SK-N-SH treated with all-trans-retinoic acid at 6 μM for 48 hours (cell line): ENCODE measurements at places on chromosomes 4 and X.
A peak's percentile ranks its signal among the peaks of the same experiment; 100 is the strongest.

DNA sequence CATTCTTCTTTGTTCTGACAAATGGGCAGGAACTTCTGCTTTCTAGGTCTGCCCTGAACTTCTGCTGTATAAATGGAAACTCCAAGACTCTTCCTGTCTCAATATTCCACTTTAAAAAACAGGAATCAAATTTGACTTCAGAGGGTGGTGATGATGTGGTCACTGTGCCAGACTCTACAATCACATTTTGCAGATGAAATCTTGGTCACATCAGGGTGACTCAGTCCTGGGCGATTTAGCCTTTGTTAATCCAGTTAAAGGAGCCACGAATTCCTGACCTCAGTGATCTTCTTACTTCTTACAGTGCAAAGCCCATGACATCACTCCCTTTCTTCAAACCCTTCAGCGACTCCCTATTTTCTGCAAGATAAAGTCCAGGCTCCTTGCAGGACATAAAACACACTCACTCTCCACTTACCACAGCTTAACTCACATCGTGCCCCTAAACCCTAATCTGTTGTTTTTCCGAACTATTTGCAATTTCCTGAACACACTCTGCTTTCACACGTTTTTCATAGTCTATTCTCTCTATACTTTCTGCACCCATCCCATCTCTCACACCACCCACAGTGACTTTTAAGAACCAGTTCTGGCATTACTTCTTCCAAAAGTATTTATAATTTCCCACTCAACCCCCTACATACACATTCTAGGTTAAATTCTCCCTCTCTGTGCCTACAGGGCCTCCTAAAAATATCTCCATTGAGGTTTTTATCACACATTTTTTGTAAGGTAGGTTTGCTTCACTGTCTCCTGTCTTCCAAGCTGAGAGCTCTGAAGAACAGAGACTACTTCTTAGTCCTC is 11.1 kb downstream of the GASK1B start:
- peak; percentile 82 for ATAC-seq

DNA sequence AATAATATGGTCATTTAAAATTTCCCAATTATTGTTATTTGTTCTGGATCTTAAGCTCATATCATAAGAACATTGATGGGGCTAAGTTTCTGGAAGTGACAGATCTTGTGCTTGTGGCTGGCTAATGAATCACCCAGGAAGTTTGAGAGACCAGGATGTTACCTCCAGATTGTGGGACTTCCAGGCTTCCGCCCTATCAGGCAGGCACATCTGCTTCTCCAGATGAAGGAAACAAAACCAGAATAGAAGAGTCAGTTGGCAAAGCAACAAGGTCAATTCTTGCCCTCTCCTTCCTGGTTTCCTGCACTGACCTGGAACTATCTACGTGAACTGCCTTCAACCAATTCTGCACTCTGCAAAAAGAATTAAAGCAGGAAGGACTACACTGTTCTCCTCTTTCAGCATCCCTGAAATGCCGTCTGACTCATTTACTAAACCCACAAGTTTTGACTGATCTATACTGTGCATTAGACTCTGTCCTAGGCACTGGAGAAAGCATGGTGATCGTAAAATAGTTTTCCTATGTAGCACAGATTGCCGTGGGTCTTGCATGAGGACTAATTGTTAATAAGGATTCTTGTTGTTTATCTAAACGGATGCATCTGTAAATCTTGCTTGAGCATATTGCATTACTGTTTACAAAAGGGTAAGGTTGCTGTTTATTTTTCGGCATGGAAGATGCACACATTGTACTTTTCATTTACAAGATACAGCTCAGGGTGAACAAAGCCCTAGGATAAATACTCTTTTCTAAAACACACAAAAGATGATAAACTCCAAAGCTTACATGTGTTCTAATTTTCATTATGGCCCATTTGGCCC is 74.6 kb downstream of the AMELX start:
- ATAC-seq = no peak

DNA sequence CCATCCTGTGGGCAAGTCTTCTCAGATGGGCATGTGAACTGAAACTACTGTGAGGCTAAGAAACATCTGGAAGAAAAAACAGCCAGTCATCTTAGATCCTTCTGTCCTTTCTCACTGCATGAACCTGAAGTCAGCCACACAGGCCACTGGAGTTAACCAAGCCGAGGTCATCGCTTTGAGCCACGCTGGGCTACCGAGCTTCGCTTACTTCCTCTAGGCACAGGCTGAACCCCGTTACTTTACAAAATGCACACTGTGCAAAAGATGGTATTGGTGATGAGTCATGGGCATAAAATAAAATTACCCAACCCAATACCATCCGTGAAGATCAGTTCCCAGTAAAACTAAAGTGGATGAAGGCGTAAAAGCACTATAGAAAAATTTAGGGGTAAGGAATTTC is 86.2 kb downstream of the MTMR1 start:
- no peak for ATAC-seq

- ATAC-seq = no peak
Measured at GRCh38 chr4:32043248-32043633, 1323.1 kb downstream of the PCDH7 start.

DNA sequence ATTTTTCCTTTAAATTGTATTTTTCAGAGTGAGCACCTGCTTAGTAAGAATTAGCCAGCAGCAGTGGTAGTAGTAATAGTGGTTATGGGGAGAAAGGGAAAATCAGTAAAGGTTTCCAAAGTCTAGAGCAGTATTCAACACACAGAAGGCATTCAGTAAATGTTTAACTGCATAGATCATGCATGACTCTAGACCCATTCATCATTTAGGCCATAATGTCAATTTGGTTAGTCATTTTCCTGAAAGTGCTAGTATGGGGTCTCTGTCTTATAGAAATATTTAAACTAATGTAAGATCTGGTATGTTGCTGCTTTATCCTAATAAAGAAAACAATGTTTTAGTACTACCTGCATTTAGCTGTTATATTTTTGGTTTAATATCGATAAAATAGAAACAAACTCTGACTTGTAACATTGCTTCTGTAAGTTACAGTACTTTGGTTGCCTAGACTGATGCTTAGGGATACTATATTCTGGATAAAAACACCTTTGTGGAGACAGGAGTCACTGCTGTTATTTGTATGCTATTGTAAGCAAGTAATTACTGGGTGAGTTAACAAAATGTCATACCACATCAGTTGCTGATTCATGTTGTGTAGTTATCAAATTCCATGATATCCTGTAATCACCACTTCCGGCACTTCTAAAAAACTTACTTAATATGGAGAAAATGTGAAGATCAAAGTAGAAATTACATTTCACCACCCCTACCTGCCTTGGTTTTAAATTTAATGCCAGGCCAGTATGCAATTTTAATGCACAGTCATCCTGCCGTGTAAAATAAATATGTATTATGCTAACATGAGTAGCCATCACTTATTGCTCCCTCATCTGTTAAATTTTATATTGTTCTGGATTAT is 115.8 kb upstream of the BMPR1B start:
- peak; percentile 76 for ATAC-seq

- ATAC-seq = no peak
Measured at GRCh38 chrX:81390237-81390636, 188.3 kb downstream of the SH3BGRL start.

GRCh38 chrX:74924449-74925224 is 615 bp downstream of the NEXMIF start:
- peak; percentile 78 for ATAC-seq

DNA sequence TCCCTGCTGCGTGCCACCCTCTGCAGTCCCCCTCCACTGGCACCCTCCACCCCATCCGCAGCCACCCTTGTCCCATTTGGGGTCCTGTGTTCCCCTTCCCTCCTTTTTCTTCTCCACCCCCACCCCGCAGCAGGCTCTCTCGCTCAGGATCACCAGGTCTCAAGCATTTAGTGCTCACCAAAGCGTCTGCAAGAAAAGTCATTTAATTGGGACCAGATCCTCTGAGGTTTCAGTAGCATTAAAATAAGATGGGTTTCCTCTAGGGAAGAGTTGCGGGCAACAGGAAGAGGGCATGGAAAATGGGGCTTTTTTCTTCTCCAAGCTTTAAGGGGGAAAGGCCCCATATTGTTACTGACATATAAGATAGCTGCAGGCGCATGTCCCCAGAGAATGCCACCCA is 4.9 kb upstream of the HAUS7 start:
- ATAC-seq = no peak

GRCh38 chr4:167380964-167381363 is 146.7 kb upstream of the SPOCK3 start:
- ATAC-seq = no peak

- no peak for ATAC-seq
Measured at GRCh38 chr4:141254326-141254725, 33.6 kb downstream of the ZNF330 start.

- ATAC-seq = no peak
Measured at GRCh38 chr4:55386840-55387239, 8.9 kb upstream of the TMEM165 start.

GRCh38 chr4:36064117-36064516 is 180.2 kb downstream of the ARAP2 start:
- ATAC-seq = no peak

- ATAC-seq = no peak
Measured at GRCh38 chr4:6095023-6095752, 77.0 kb upstream of the C4orf50 start.

- peak; percentile 10; the same call in 2 of the 3 replicates for ATAC-seq
Measured at GRCh38 chr4:156958276-156959074, 13.1 kb downstream of the PDGFC start.

GRCh38 chr4:8510191-8510590 is 69.6 kb downstream of the TRMT44 start:
- no peak for ATAC-seq

GRCh38 chr4:146814750-146815149 is 130.9 kb downstream of the TTC29 start:
- ATAC-seq = no peak

DNA sequence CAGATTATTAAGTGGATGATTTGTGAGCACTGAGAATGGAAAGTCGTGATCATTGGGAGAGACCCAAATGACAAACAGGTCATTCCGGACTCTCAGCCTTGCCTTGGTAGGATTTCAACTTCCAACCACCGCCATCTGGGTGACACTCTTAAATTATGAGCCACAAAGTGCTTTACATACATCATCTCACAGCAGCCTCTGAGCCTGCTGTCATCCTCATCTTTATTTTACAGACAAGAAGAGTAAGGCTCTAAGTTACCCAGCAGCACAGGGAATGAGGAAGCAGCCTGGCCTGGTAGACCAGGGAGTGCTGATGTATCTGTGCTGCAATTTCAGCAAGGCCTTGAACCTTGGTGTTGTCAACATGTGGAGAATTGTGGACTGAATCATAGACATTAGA is 105.8 kb upstream of the TRIM2 start:
- no peak for ATAC-seq

DNA sequence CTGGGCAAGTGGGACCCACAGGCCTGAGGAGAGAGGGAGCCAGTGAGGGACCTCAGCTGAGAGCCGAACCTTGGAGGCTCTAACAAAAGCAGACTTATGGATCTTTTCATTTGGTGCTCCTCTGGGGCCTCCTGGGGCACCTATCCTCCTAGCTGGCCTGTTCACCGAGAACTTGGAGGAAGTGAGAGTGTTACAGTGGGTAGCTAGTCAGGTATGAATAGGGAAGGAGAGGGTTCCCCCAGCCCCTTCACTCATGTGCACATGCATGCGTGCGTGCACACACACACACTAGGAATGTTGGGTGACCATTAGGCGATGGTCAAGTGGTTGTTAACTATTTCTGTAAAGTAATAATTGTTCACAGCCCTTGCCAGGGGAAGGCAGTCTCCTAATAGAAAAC is 18.6 kb upstream of the TMEM185A start:
- no peak for ATAC-seq

DNA sequence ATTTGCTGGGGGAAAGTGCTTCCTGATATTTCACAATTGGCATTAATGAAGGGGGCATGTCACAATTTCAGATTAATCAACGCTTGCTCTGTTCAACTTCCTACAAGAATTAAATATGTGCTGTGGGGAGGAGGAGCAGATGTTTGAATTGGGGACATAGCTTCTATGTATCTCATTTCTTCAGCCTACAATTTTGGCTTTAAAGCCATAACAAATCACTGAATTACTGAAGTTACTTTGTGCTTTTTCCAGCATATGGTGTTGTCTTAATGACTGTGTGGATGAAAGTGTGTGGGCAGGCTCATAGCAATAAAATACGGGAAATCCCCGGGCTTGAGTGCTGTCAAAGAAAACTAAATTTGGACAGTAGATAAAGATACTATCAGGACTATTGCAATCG is 813 bp downstream of the TLR7 start:
- ATAC-seq = no peak

GRCh38 chr4:124201636-124202035 is 510.9 kb downstream of the ANKRD50 start:
- ATAC-seq = no peak

DNA sequence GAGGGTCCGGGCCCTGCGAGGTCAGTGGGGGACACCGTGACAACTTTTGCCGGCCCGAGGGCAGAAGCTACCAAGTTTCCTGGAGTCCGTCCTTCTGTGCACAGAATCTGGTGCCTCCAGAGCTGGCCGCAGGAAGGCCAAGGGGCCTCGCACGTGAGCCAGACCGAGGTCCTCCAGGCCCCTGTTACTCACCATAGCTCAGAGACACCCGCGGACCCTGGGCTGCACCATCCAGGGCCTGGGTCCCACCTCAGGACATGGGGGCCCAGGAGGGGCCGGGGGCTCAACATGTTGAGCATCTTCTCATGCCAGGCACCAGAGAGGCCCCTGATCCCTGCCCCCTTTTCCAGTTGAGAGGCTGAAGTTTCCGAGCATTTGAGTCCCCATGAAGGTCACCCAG is 87.9 kb downstream of the HMX1 start:
- no peak for ATAC-seq

DNA sequence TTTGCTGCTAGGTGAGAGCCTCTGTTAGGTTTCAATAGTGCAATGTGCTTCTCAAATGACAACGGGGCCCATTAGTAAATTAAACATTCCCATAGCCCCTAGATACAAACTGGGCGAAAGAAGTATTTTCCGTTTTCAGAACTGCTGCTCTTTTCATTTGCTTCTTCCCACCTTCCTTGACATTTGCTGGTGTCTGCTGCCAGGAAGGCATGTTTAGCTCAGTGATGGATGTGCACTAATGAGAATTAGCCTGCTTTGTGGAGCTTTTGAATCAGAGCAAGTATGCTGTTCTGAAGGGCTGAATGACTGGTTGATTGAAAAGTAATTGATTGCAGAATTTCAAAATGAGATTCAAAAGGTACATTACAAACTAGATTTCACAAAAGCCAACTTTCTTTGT is 57.0 kb downstream of the SHROOM3 start:
- ATAC-seq = no peak

DNA sequence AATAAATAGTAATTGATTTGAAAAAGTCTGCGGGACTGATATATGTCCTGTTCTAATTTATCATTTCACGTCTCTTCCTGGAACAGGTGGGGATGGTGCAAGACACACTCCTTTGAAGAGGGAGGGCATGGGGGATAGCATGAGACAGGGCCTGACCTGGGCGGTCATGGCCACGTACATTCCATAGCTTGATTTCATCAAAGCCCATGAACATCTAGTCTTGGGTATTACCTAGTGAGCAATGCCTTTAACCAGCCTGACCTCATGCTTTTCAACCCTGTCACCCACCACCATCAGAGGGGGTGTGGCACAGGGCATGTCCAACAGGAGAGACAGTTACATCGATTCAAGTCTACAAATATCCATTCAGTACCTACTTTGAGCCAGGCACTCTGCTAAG is 52.3 kb upstream of the HOPX start:
- no peak for ATAC-seq
